ENCODE measurements at places on chromosomes 4 and X.
A peak's percentile ranks its signal among the peaks of the same experiment; 100 is the strongest.

DNA sequence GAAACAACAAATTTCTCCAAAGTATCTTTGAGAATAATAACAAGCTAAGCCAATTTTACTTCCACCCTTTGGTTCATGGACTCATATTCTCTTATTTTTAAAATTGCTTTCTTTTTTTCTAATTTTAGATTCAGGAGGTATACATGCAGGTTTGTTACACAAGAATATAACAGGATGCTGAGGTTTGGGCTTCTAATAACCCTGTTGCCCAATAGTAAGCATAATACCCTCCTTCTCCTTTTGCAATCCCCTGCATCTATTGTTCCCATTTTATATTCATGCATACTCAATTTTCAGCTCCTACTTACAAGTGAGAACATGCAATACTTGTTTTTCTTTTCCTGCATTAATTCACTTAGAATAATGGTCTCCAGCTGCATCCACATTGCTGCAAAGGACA is 202.3 kb upstream of the FSTL5 start:
- DNase-seq = no peak

GRCh38 chr4:41631523-41631922 is 93.6 kb downstream of the LIMCH1 start:
- no peak for DNase-seq

DNA sequence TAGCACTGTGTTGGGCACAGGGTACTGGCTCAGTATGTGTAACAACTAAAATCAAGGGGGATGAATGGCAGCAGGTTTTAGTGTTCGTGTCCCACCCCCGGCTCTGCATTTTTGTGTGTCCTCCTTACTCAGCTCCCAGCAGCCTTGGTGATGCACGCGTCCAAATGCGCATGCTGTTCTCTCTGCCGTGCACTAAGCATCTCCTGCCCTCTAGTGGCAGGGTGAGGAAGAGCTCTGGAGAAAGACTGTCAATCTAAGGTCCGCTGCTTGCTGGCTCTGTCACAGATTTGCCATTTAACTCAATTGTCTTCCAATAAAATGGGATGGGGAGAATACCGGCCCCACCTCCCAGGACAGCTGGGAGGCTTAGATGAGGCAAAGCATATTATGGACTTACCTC is 61.4 kb downstream of the WFS1 start:
- no peak for DNase-seq

DNA sequence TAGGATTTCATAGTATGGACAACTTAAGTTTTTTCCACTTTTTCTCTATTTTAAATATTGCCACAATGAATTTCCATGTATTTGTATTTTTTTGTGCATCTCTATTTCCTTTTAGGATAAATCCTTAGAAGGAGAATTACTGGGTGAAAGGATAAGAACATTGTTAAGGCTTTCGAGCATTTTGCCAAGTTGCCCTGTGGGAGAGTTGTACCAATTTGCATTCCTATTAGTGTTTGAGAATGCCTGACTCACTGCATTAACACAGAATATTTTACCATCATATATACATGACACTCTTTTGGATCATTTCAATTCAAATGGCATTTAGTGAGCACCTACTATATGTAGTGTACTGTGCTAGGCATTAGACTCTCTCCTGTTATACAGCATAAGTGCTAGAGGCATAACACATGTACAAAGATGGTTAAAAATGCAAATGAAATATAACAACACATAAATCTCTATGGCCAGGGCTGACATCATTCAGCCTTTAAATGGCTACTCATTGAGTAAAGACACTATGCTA is 57.0 kb downstream of the PLAC1 start:
- DNase-seq = no peak

DNA sequence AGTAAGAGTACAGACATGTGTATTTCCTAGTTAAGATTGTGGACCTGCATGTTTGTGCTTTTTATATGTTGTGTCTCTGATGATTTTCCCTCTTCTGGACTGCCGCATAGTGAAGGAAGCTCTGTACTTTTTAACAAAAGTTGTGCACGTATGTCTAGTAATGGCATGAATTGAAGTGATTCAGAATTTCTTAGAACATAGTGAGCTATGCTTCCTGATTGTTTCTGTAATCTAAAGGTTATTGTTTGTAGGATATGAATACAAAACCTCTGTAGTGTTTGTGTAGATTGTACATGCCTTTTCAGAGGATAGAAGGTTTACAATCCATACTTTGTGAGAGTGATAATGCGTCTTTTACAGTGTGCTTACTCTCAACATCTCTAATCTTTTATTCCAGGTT is 37.0 kb upstream of the NUDT6 start:
- DNase-seq = no peak

DNA sequence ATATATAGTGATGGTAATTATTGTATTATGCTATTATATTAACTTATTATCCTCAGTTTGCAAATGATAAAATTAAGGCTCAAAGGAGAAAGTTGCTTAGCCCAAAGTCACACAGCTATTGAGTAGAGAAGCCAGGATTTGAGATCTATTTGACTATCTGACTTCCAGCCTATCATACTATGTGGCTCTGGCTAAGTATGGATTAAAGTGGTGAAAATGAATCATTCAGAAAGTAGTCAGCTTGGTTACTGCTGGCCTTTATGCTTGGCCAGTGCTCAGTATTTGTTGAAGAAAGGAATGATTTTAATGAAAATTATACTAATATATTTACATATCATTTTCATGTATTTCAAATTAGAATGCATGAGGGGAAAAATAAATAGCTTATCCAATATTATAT is 219.8 kb downstream of the SHROOM3 start:
- no peak for DNase-seq

GRCh38 chr4:114052227-114052626 is 72.8 kb upstream of the ARSJ start:
- no peak for DNase-seq

GRCh38 chr4:95572304-95572991 is 23.7 kb upstream of the UNC5C start:
- DNase-seq = no peak

- peak; percentile 2 for DNase-seq
Observed at GRCh38 chr4:23337292-23337691, 552.6 kb downstream of the PPARGC1A start.

GRCh38 chr4:41477181-41477905 is 60.6 kb upstream of the LIMCH1 start:
- no peak for DNase-seq

GRCh38 chrX:43096830-43097229 is 318.9 kb upstream of the PPP1R2C start:
- DNase-seq = no peak

- no peak for DNase-seq
Observed at GRCh38 chrX:38860106-38861013, 59.1 kb downstream of the MID1IP1 start.

- no peak for DNase-seq
Observed at GRCh38 chrX:27519226-27519625, 56.1 kb upstream of the PPP4R3C start.

DNA sequence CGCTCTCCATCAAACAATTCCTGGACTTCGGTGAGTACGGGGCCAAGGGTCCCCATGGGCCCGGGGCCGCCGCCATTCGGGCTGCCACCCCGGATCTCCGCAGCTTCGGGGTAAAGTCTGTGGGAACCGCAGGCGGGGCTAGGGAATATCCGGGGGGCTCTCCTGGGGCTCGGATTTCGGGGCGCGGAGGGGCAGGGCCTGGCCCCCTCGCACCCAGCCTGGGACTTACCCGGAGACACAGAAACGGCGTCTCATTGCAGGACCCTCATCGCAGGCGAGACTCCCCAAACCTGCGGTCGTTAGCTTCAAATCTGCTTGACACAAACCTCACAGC is 413 bp downstream of the PDK3 start:
- DNase-seq = no peak

GRCh38 chrX:39952989-39953388 is 144.8 kb downstream of the BCOR start:
- no peak for DNase-seq

- peak; percentile 81 for DNase-seq
Observed at GRCh38 chr4:8547912-8548730, 32.1 kb upstream of the GPR78 start.

- DNase-seq = no peak
Observed at GRCh38 chr4:2332976-2333319, 71.0 kb upstream of the MXD4 start.

DNA sequence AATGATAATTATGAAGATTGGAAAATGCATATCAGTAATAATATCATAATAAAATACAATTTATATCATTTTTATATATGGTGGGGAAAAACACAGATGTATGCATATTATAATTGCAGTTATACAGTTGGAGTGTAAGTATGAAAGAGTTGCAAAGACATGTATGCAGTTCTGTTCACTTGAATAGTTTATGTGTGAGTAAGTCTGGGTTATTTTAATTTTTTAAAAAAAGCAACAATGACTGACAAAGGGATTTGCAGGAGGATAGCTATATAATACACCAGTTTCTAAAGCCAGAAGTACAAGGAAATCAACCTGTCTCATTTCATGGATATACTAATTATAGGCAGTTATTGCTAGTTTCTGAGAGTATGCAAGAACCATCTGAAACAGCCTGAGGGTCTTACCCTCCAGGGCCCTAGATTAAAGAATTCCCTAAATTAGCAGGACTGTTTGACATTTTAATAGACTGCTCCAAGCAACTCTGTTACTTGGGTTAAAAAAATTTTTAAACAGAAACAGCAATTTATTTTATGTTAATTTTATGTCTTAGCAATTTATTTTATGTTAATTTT is 40.2 kb downstream of the FAM114A1 start:
- DNase-seq = no peak

- peak; percentile 80 for DNase-seq
Observed at GRCh38 chr4:94827481-94828110, 69.8 kb downstream of the BMPR1B start.

- peak; percentile 66 for DNase-seq
Observed at GRCh38 chr4:169604131-169604900, 8.1 kb downstream of the NEK1 start.

DNA sequence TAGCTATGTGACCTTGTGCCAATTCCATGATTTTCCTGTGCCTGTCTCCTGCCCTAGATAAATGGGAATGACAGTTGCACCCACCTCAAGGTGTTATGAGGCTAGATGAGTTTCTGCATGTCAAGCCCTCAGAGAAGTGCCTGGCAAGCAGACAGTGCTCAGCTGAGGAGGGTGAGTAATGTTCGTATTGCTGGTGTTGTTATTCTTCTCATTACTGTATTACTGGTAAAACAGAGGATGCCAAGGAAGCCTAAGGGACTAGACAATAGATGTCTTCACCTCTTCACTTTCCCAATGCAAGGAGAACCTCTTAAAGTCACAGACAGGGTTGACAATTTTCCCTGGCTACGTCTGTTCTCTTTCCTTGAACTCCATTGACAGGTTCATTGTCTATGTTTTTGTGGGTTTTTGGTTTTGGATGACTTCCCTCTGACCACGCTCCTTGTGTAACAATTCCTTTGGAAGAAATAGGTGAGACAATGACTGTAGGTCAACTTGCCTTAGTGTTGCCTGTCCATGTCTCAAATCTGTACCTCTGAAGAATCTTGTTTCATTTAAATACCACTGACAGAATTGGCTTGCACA is 19.2 kb downstream of the ETDC start:
- DNase-seq = no peak

DNA sequence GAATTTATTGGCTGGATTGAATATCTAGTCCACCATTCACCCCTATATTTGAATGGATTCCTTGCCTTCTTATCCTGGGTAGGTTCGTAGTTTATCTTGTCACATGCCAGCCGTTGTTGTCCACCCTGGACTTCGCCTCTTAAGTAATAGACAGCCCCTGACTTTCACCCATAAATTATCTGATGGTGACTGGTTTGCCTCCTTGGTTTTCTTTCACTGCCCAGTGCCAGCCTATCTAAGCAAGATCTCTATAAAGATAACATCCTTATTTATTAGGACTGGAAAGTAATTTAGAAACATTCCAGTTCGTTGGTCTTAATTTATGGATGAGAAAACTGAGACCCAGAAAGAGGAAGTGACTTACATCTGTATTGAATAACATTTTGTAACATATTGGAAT is 410.3 kb downstream of the RPA4 start:
- DNase-seq = no peak

GRCh38 chr4:152168987-152169616 is 366.8 kb downstream of the FBXW7 start:
- DNase-seq = no peak

- DNase-seq = no peak
Observed at GRCh38 chr4:155787113-155787710, 28.4 kb downstream of the GUCY1B1 start.

Data from foreskin keratinocyte (primary cell).